ENCODE measurements at places on chromosomes 4 and X.

- no peak for DNase-seq
These were observed 121.9 kb downstream of the GLRA3 start for GRCh38 chr4:174707051-174707676.

- no peak for DNase-seq
These were observed 150.0 kb upstream of the HPGD start for GRCh38 chr4:174672276-174672675.

DNA sequence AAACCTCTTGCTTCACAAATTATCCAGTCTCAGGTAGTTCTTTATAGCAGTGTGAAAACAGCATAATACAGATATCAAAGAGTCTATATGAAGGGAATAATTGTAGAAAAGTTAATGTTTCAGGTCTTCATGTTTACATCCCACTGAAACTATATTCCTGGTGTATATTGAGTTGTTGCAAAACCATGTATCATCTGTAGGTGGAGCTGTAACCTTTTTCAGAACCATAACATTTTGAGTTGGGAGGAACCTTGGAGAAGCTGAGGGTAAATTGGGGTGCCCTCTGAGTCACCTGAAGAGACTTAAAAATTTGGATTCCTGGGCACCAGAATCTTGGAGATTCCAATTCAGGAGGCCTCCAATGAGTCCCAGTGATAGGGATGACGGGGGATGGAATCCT is 51.9 kb upstream of the TAPT1 start:
- no peak for DNase-seq

GRCh38 chrX:16885628-16886027 is 15.5 kb upstream of the RBBP7 start:
- no peak for DNase-seq

DNA sequence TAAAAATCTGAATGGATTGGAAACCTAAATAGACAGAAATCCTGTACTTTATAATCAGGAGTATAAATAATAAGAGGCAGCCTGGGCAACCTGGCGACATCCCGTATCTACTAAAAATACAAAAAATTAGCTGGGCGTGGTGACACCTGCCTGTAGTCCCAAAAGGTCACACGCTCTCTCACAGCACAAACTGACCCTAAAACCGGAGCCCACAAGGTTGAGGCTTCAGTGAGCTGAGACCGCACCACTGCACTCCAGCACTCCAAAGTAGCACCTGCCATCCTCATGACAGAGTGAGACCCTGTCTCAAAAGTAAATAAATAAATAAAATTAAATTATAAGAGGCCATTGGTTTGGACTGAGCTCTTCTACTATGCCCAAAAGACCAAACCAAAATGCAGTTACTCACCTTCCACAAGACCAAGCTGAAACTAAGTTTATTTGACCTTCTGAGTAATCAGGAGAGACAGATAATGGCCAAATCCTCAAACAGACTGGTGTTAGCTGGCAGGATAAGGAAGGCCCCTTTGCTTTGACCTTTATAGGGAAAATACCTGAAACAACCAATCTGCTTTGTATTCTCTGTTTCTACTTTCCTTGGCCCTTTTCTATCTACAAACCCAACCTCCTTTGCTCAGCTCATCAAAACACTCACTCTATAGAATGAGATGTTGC is 3.2 kb upstream of the GRSF1 start:
- no peak for DNase-seq

DNA sequence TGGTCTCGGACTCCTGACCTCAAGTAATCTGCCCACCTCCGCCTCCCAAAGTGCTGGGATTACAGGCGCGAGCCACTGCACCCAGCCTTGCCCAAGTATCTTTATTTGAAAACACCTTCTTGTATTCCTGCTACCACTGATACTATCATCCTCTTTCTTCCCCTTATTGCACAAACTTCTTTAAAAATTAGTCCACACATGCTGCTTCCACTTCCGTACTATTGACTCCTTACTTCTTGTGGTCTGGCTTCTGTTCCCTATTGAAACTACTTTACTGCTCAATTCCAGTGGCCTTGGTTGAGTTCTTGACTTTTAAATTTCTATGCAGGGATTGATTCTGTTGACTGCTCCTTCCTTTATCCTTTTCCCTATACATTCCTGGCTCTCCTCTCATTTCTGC is 38.8 kb downstream of the MTM1 start:
- no peak for DNase-seq

GRCh38 chr4:132266374-132266773 is 882.7 kb upstream of the PCDH10 start:
- DNase-seq: no peak

DNA sequence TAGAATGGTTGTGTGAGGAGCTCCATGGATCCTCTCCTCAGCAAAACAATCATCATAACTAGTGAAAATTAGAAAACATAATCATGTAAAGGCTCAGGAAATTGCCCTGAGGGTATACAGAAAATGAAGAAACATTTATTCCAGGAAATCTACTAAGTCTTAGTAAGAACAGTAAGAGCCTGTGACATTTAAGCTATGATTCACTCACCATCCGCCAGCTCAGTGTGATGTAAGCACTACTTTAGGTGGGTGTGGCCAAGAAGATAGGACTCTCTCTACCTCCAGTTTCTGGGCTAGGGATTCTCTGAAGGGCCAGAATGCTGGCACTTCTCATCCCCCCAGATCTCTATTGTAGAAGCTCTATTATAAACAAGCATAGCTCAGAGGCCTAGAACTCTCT is 147.5 kb downstream of the DLG3 start:
- DNase-seq: no peak

DNA sequence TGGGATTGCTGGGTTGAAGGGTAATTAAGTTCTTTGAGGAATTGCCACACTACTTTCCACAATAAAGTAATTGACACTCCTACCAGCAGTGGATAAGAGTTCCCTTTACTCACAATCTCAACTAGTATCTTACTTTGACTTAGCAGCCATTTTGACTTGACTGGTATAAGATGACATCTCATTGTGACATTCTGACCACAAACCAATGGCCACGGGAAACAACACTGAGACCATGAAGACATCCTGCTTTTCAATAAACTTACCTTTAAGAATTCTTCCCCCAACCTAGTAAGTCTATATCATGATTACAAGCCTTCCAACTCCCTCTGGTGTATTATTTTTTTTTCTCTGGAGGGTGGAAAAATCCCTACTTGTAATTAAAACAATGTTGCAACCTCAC is 66.9 kb upstream of the WDR1 start:
- DNase-seq: no peak

GRCh38 chr4:166895771-166896170 is 338.5 kb downstream of the SPOCK3 start:
- DNase-seq: no peak

DNA sequence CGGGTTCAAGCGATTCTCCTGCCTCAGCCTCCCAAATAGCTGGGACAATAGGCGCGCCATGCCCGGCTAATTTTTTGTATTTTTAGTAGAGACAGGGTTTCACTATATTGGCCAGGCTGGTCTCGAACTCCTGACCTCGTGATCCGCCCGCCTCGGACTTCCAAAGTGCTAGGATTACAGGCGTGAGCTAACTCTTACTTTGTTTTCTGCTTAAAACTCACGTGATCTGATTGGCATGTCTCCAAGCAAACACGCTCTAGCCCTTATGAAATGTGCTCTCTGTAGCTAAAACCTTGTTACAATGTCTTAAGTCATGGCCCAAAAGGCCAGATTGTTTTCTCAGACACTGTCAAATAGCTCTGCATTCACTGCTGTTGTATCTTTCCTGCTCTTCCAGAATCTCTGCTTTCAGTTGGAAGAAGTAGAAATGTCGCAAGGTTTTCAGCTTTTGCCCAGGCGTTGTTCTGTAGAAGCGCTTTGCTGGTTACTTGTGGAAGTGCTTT is 39.7 kb upstream of the OGT start:
- DNase-seq: no peak

DNA sequence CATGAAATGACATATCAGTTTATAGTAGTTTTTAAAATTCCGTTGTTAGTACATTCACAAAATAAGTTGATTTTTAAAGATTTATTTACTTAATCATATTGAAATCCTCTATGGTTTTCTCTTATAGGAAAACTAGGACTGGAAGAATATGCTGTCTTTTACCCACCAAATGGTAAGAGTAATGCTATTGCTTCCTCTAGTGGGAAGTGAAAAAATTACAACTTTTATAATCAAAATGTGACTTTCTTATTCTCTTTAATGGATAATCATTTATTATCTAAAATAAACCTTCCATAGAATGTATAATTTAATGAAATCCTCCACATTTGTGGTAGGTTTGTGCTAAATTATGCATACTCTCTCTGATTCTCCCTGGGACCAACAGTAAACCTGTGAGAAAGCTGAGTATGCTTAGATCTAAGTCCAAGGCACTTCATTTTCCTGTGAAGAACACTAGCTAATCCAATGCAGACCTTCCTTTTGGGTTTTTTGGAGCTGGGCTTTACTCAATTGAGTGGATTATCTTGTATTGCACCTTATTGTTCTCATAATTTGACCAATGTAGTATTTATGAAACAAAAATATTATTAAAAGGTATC is 136.2 kb downstream of the TBC1D19 start:
- peak; percentile 4 for DNase-seq

DNA sequence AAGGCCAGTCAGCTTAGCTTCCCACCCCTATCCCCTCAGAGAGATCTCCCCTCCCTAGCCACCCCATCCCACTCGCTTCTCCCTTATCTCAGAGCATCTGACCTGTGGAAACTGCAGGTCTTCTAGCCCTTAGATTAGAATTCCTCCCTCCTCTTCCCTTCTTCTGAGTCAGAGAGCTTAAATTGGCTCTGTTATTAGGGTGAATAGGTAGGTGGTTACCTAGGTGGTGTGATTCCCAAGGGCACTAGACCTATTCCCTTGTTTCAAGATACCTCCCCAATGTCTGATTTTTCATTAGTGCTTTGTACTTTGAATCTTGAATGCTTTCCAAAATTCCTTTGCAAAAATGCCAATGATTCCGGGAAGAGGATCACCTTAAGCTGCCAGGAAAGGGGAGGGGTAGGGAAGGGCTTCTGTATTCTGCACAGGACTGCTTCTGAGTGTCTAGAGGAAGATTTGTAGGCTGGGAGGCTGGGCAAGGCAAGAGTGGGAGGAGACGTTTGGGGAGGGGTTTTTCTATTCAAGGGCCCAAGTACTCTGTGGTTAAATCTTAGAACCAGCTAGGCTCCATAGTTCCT is 24.5 kb upstream of the MSN start:
- DNase-seq: no peak

GRCh38 chr4:184860018-184860779 is 34.4 kb upstream of the ACSL1 start:
- no peak for DNase-seq

- DNase-seq: no peak
These were observed 10.7 kb upstream of the HCCS start for GRCh38 chrX:11100281-11101035.

DNA sequence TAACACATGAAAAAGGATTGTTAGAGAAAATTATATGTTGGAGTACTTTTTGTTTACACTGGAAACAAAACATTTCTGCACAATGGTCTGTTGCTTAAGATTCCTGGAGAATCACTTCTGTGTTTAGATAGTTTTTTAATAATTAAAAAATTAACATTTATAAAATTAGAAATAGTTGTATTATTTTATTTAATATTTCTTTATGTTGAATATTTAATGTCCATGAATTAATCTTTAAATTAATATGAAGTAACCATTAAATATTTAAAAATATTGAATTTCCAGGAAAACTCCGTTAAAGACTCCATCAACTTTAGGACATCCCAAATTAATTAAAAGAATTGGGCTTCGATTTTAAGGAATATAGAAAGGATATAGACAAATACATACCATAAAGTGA is 797.1 kb upstream of the GALNTL6 start:
- no peak for DNase-seq

DNA sequence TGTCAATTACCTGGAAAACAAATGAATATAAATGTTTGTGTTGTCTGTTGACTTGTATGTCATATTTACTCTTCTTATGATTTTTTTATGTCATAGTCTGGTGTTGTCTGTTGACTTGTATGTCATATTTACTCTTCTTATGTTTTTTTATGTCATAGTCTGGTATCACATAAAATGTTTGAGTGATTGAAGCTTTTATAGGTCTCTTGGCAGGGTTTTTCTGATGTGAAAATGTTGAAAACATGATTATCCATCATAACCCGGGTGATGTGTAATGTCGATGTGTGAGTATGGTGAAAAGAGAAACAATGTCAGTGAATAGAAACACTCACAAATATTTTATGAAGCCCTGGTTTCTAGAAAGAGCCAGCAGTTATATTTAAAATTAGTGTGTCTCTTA is 335.7 kb downstream of the BMPR1B start:
- no peak for DNase-seq

DNA sequence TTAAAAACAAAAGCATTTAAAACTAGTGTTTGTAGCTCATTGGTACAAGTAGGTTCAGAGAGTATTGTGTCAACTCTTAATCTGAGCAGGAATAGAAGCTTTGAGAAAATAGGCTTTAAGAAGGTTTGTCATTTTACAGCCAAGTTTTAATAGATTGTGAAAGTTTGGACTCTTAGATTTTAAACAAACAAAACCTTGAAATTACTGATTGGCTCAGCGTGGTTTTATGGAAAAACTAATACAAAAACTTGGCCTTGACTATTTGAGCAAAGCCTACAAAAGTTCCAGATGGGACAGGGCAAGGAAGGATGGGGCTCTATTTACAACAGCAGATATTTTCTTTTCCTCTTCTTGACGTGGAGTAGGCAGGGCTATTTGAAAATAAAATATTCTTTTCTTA is 16.5 kb downstream of the ZFX start:
- no peak for DNase-seq

DNA sequence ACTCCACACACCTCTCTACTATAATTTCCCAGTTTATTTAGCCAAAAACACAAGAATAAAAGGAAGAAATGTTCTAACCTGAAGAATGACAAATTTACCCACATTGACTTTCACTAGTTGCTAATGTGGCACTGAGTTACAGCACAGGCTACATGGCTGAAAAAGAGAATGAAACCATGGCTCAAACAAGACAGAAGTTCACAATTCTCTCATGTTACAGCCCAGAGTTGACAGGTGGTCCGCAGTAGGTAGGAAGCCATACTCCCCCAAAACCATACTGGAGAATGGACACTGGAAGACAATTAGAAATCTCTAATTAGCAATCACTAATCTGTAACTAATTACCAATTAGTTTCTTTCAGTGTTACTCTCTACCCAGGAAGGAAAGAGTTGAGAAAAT is 170.8 kb downstream of the ADGRA3 start:
- no peak for DNase-seq

GRCh38 chr4:105837037-105837436 is 58.2 kb upstream of the NPNT start:
- no peak for DNase-seq

DNA sequence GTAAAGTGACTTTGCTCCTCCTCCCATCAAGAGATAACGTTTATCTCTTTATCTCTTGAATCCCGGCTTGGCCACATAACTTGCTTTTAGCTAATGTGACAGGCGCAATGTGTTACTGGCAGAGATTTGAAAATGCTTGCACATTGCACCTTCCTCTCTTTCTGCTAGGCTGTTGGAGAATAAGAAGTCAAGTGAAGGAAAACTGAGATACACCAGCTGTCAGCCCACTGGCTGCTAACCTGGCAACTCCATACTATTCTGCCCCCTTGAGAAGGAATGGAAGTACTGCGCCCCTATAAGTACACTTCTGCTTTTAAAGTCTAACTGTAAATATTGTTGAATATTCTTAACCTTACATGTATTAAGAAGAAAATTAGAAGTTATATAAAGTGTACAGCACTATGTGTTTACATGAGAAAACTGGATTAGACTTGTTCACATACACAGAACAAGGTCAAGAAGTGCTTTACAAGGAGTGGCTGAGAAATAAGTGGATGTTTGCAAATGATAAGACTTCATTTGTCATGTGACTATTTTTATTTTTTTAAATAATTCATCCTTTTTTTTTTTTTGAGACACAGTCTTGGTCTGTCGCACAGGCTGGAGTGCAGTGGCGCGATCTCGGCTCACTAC is 424.5 kb upstream of the CTSO start:
- DNase-seq: no peak

- no peak for DNase-seq
These were observed 852.7 kb upstream of the SLIT2 start for GRCh38 chr4:19399001-19399400.
